ENCODE measurements at places on chromosomes 6 and 20.

DNA sequence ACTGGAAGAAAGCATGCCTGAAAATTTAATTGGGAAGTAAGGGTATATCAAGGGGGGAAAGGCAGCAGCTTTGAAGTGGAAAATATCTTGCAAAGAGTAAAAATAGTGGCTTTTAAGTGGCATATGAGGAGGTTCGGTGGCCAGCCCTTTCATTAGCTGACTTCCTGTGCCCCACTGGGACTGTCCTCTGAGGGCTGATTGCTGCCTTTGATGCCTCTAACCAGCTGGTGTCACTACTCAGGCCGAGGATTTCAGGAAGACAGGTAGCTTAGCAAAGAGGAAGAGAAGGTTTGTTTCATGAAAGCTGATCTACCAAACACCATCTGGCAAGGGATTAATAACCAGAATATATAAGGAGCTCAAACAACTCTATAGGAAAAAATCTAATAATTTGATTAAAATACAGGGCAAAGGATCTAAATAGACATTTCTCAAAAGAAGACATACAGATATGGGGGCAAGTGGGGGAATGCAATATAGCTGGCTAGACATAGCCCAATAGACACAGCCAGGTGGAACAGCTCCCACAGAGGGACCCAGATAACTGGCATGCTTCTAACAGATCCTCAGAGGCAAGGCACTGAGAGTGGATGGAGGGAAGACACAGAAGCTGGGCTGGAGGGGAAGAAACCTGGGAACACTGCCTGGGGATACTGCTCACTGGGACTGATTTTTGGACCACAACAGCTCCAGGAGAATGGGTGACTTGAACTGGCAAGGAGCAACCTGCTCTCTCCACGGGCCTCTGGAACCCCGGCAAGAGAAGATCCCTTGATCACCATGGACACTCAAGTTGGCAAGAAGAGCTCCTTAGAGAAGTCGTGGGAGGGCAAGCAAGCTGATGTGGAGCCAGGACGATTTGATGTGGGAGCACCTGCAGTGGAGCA is 33.2 kb downstream of the CCN2 start:
- no peak for DNase-seq

GRCh38 chr6:21971541-21971940 is 325.3 kb downstream of the PRL start:
- no peak for DNase-seq

DNA sequence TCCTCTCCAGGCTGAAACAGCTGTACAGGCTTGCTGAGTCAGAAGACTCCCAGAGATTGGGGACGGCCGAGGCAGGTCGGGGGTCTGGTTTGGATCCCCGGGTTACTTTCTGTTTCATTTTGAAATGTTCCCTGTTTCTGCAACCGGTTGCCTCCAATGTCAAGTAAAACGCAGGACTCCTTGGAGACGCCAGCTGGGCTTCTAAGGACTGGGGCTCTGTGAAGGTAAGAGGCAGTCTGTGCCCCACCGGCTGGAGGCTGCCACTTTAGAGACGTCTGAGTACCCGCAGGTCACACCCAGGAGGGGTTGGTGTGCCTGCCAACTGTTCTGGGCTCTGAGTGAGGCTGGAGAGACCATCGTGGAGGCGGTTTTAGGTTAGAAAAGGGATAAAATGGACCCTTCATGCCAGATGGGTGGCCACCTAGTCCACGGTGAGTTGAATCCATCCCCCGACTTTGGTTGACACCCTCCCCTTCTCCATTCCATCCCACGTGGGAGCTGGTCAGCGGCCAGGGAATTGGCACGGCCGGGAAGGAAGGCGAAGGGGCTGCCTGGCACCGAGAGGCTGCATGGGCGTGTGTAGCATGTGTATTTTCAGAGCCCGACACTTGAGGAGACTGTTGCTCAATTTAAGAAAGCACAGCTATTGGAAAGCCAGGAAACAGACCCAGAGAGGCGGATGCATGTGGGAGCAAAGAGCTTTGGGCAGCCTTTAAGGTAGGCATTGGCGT is 240.9 kb downstream of the PHACTR1 start:
- DNase-seq, result no peak

GRCh38 chr6:10550764-10551163 is 29.6 kb downstream of the GCNT2 start:
- no peak for DNase-seq

GRCh38 chr6:78768271-78768670 is 99.1 kb upstream of the IRAK1BP1 start:
- no peak for DNase-seq

DNA sequence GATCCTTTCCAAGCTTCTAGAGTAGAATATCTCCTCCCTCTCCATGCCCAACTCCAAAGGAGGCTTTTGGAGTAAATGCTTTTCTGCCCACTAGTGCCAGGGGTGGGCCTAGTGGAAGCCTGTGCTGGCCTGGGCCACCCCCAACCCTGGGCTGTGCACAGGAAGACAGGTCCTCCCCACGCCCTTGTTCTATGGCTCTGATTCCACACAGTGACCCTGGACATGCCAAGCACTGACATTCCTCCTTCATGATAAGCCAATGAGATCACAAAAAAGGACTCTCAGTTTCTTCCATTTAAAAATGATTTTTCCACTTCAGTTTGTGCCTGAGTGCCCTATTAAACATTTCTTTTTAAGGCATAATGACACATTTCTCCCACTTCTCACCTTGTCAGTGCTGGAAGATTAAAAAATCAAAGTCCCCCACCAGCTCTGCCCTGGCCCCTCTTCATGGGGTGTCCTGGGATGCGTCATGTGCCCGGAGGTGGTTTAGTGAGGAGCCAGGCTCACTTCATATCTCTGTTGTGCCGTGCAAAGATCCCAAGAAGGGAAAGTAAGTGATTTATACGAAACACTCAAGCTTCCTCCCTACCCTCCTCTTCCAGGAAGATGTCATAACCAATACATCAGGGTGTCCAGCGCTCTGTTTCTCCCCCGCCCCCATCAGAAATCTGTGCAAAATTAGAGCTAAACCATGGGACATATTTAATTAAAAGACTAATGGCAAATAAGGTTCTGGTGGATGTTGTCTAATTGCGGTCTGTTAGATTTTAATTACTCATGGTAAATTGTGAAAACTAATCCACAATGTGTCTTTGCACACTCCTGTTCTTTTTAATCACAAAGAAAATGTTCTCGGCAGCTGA is 255.0 kb downstream of the NRN1 start:
- DNase-seq, result no peak

DNA sequence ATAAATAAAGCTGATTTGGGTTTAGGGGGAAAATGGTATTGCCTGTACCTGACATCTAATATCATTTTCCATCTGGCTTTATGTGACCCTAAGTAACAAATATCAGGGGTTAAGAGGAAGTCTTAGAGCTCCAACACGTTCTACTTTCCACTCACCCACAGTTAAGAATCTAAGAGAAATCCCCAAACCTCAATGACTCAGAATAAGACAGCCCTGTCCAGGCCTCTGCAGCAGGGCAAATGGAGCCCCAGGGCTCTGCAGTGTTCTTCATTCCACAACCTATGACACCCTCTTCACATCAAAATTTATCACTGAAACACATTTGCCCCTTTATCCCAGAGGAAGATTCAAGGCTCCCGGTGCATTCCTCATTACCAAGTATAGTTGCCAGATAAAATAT is 20.3 kb upstream of the TENT5A start:
- DNase-seq, result no peak

GRCh38 chr6:22147921-22148776 is 148.7 kb downstream of the PRL start:
- DNase-seq, result no peak

- no peak for DNase-seq
Observed at GRCh38 chr6:149318581-149319286, 1.2 kb downstream of the TAB2 start.

DNA sequence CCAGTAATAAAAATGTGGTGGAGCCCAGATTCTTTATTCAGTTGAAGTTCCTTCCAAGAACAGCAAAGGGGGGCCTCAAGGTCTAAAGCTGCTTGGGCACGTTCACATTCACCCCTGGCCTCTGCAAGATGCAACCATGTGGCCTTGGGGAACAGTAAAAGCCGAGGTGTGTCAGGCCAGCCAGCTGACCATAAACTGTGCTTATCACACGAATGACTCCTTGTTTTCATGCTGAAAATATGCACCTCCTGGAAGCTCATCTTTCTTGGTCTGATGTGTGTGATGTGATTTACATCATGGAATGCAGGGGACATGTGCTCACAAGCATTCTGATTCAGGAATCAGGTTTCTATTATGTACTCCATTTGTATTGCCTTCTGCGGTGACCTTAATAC is 211.6 kb upstream of the MARCKS start:
- DNase-seq, result no peak

DNA sequence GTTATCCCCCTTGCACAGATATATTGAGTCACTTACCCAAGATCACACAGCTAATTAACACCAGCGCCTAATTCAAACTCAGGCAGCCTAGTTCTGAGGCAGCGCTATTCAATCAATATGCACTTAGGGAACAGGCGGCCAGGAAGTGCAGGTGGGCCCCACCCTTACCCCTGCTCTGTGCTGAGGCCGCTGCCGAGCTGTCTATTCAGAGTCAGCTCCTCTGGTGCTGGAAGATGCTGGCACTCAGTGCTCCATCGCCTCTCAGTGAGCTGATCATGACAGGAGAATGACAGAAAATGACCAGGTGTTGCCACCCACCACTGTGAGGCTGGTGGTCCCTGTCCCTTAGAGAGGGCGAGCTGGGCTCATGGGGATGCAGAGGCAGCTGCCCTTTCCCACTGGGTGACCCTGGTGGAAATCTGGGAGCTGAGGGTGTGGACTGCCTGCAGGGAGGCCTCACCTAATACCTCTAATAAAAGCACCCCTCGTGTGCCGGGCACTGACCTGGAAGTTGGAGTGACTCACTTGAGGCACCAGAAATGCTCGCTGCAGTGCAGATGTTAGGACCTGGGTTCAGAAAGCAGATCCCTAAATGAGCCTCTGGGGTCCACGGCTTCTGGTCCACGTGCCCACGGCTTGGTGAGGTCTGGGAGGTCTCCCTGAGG is 42.5 kb upstream of the CD93 start:
- DNase-seq, result no peak

- no peak for DNase-seq
Observed at GRCh38 chr6:128206610-128207426, 306.0 kb upstream of the THEMIS start.

- DNase-seq, result no peak
Observed at GRCh38 chr20:25203871-25204320, 8.4 kb downstream of the ENTPD6 start.

DNA sequence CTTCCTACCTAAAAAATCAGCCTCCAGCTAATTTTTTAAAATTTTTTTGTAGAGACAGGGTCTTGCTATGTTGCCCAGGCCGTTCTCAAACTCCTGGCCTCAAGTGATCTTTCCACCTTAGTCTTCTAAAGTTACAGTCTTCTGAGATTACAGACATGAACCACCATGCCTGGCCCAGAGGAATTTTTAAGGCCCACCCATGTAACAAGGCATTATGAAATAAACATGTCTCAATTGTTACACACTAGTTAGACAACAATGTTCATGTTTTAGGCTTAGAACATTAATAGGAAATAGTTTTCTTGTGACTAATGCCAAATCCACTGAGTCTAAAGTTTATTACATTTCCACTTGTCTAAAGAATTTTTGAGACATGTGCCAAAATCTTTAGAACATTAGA is 221.2 kb downstream of the LAMA2 start:
- no peak for DNase-seq

GRCh38 chr20:63774306-63774705 is 34.7 kb downstream of the SLC2A4RG start:
- DNase-seq, result no peak

All from NCI-H1436 (cell line).